Activated T-helper 1 cell treated with anti-CD3 and anti-CD28 coated beads, Interleukin-2, amount 50 U/mL, for 16 hours (primary cell): ENCODE measurements at places on chromosomes 2 and 18.

GRCh38 chr2:116042530-116042929 lies 1600.1 kb downstream of the DPP10 start:
- no peak for DNase-seq

DNA sequence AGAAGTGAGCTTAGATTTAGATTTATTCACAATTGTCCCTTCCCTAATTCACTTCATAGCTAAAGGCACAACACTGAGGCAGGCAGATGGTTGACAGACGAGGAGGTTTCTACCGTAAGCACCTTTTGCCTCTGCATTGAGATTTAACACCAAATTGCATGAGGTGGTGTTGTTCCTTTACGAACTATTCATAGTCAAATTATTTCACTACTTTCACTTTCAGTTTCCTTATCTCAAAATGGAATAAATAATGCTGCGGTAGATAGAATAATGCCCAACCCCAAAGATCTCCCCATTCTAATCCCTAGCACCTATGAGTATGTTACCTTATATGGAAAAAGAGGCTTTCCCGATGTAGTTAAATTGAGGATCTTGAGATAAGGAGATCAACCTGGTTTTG lies 58.9 kb upstream of the LINC00305 start:
- DNase-seq, result no peak

DNA sequence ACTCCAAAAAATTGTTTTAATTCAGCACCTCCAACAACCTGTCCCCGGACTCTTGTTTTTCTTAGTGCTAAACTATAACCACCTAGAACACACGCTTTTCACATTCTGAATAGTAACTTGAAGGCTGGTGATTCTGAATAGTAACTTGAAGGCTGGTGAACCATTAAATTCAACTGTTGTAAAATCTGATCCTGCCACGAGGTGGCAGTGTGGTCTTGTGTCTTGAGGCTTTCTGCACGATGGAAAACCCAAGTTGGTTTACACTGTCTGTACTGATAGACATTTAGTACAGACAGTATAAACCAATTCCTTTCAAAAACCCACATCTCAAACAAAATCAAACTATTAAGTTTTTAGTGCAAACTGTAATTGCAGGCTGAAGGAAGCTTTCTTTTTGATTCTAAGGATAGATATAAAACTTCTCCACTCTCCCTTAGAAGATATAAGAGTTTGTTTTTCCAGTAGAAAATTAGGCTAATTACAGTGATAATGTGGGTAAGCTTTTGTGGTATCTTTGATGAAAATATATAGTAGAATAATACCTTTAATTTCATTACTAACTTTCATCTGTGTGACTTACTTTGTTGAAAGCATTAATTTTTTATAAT lies 57.6 kb downstream of the VAPA start:
- peak; percentile 46 for DNase-seq

DNA sequence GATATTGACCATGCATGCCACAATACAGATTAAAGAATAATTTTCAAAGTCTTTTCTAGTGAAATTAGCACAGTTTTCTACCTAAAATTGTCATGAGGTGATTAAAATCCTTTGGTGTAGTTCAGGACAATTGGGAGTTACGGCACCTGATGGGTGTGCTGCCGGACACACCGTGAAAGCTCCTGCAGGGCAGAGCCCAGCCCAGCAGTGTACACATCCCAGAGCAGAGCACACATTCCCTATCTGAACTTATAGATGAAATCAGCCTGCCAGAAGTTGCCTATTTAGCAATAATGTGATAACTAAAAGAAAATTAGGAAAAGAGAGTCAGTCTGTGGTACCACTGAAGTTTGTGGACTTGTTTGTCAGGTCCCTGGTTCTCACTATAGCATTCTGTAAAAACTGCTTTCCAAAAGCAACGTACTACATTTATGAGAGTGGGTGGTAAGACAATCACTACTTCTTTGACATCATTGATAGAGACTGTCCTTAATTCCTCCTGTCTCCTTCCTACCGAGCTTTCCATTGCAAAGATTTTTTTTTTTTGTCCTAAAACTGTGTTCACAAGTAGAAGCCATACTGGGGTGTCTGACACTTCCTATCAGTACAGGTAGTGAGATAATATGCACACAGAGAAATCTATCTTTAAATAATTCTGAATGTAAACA lies 3.4 kb downstream of the CYTIP start:
- no peak for DNase-seq

- no peak for DNase-seq
Measured at GRCh38 chr2:195514365-195514764, 142.7 kb upstream of the SLC39A10 start.

- no peak for DNase-seq
Measured at GRCh38 chr2:20631617-20632307, 19.1 kb downstream of the HS1BP3 start.

DNA sequence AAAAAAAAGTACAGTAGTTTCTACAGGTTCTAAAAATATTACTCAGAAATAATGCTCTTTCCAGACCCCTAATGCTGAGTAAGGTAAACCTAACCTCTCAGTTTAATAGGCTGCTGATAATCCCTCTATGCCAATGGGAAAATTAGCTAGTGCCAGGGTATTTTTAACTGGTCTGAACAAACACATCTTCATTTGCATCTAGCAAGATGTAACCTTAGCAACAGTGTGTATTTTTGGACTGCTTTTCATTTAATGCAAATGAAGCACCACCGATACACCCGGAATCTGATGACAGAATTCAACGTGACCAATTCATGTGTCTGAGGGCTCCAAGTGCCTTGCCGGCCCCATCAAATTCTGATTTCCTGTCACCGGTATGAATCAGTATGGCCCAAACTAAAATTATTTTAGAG lies 47.4 kb upstream of the CYRIA start:
- DNase-seq, result no peak

DNA sequence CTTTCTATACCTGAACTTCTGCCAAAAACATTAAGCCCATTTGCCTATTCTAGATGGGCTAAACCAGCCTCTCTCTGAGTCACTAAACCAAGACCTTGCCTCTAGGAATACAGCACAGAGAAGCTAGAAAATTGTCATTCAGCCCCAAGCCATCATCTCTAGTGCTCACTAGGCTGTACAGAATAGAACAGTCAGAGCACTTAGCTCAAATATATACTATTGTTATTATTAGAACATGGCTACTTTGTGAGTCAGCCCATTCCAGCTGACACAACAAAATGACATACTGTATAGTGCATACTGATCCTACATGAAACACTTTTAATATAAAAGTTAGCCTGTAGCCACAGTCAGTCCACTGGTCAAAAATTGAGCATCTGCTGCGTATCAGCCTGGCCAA lies 418.8 kb downstream of the NRXN1 start:
- no peak for DNase-seq

DNA sequence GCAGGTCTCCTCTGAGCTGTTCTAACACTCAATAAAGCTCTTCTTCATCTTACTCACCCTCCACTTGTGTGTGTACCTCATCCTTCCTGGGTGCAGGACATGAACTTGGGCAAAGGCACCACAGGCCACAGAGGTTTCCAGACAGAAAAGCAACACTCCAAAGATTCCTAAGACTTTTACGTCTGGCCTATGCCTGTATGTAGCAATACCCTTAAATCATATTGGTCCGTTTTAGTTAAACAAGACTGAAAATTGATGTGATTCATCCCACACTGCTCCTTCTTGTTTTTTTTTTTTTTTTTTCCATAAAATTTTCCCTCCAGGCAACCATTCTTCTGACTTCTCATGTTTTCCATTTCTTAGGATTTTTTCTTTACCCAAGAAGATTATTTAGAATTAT lies 404.3 kb downstream of the PID1 start:
- no peak for DNase-seq

DNA sequence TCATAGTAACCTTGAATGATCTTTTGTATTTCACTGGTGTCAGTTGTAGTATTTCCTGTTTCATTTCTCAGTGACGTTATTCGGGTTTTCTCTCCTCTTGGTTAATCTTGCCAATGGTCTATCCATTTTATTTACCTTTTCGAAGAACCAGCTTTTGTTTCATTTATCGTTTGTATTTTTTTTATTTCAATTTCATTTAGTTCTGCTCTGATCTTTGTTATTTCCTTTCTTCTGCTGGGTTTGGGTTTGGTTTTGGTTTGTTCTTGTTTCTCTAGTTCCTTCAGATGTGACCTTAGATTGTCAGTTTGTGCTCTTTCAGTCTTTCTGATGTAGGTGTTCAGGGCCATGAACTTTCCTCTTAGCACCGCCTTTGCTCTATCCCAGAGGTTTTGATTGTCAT lies 36.7 kb downstream of the SP140 start:
- DNase-seq, result no peak

GRCh38 chr2:234375176-234375880 lies 121.6 kb downstream of the ARL4C start:
- no peak for DNase-seq

- no peak for DNase-seq
Measured at GRCh38 chr2:130756053-130756873, 923 bp downstream of the AMER3 start.

GRCh38 chr2:198774576-198774975 lies 683.2 kb downstream of the SATB2 start:
- DNase-seq, result no peak

DNA sequence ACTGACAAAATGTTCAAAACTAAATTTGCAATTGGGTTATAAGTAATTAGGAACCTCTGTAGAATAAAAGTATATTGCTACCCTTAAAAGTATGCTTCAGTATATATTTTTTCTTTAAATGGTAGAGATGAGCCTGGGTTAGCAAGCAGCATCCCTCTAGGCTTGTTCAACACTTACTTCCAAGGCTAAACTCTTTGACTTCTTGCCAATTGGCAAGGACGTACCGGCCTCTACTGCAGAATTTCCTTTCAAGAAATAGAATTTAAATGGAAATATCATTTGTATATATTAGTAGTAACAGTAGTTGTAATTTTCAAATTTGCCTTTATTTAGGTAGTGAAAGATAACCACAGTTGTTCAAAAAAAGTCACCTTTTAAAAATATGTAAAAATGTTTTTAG lies 105.1 kb upstream of the SLC38A11 start:
- no peak for DNase-seq

DNA sequence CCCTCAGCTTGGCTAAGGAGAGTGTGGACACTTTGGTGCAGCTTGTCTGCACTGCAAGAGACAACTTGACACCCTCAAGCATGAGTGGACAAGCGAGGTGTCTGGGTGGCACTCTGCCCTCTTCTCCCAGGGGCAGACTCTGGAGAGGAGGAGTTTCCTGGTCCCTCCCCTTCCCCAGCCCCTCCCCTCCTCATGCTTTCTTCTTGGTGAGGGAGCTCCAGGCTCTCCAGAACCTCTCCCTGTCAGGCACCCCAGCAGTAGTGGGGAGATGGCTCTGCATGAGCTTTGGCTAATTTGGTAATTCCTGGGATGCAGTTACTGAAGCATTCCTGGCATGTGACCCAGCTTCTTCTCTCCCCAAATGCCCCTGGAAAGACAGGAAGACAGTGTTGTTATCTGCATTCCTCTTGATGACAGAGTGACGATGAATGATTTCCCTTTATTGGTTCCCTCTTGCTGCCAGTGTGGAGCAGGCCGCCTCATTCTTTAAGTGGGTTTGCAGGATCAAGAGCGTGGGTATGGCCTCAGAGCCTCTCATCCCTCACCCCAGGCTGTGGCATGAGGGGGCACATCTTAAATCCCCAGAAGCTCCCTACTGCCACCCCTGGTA lies 89.2 kb downstream of the STPG4 start:
- DNase-seq, result no peak

DNA sequence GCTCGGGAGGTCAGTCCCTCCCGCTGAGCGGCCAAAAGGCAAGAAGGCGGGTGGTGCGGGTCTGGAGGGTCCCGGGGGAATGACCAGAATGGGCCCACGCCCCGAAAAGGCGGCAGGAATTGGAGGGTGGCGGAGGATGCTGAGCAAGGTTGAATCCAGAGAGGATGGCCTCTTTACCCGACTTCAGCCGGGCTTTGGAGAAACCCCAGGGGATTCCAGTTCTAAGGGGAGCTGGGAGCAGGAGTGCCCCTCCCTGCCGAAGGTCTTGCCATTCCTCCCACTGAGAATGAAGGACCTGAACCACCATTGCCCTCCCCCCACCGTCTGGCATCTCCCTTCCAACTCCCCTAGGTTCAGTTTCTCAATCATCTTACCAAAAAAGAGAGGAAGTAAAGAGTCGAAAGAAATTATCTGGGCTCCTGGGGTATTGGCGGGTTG lies 38.9 kb upstream of the ATP6V1B1 start:
- no peak for DNase-seq

GRCh38 chr2:200829258-200829655 lies 17.5 kb downstream of the BZW1 start:
- no peak for DNase-seq

DNA sequence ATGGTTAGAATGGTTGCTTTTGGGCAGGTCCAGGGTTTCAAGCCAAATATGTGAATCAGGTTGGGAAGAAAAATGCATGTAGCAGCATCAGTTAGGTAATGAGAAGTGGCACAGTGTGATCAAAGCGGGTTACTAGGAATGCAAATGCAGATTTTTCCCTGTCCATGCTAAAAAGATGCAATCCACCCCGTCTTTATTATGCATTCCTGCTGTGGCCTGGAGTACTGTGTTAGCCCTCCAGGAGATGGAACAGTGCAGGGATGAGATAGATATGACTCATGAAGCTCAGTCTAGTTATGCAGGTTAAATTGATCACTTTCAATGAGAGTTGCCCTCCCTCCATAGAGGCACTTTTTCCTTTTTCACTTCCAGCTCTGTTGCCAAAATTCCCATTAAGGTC lies 283.8 kb downstream of the CTNNA2 start:
- DNase-seq, result no peak

DNA sequence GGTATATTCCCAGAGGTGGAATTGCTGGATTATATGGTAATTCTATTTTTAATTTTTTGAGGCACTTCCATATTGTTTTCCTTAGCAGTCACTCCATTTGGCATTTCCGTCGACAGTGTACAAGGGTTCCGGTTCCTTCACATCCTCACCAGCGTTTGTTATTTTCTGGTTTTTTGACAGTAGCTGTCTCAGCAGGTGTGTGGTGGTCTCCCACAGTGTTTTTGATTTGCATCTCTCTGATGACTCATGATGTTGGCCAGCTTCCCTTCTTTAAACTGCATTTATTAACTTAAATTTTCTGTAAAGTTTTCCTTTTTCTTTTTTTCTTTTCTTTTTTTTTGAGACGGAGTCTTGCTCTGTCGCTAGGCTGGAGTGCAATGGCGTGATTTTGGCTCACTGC lies 19.7 kb downstream of the SH3BP4 start:
- DNase-seq, result no peak

- no peak for DNase-seq
Measured at GRCh38 chr2:37871456-37872191, 53.5 kb upstream of the RMDN2 start.

- no peak for DNase-seq
Measured at GRCh38 chr2:112977559-112978056, at the start of gene IL36G. TSS of gene IL36G (plus strand) at chr2:112978006. CDS start at chr2:112978639, 633 bp downstream.

GRCh38 chr2:215189393-215189792 lies 51.0 kb upstream of the ABCA12 start:
- DNase-seq, result no peak

GRCh38 chr2:65880436-65880835 lies 448.0 kb upstream of the SPRED2 start:
- DNase-seq, result no peak

GRCh38 chr2:45006041-45006941 lies 3.0 kb downstream of the SIX2 start:
- DNase-seq, result no peak

GRCh38 chr18:46761059-46761769 lies 4.4 kb upstream of the ST8SIA5 start:
- no peak for DNase-seq
